ENCODE measurements at places on chromosomes 1 and 21.

- no peak for DNase-seq
These were observed 839.9 kb downstream of the LTN1 start for GRCh38 chr21:28152732-28153131.

GRCh38 chr1:44423591-44424537 lies 18.8 kb downstream of the RNF220 start:
- no peak for DNase-seq

DNA sequence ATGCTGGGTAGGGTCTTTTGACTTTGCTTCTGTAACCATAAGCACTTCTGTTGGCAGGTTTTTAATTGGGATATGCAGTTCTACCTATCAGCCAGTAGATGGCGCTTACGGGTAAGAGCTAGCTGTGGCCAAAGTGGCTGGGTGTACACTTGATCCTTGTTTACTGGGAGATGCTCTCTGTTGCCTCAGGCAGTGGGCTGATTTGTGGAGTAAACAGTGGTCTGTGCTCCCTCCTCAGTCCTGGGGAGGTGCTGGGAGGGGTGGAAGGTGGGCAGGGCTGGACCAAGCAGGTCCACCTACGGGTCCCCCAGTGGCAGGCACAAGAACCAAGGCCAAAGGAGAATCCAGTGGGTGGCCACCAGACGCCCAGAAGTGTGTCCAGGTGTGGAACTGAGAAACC lies 43.4 kb downstream of the RALGPS2 start:
- DNase-seq = no peak

- no peak for DNase-seq
These were observed 122.5 kb downstream of the SMYD2 start for GRCh38 chr1:214403431-214403830.

All from activated T-helper 1 cell treated with anti-CD3 and anti-CD28 coated beads, Interleukin-12 subunit alpha, Interleukin-12 subunit beta, Interleukin-2, Interleukin-4 antibody, amounts not matched to agents 30 ng/mL and 10 ng/mL and 1 ng/mL, durations not matched to agents 14 hours and 24 hours and 36 hours (primary cell).